ENCODE measurements at places on chromosomes 12 and 14. TPM values are rescaled to one million over a fixed set of nuclear protein-coding genes. Genes with fewer than 3 reads are reported as not detected.

Gene FGF6
- total RNA-seq, result not detected

Gene PTPRB
- 0.21 TPM for total RNA-seq

Gene MORN3
- total RNA-seq, result 0.21 TPM

Gene NRL
- total RNA-seq, result 0.96 TPM

Gene TBC1D30
- 4.0 TPM for total RNA-seq

Gene TAC3
- total RNA-seq, result not detected

Gene RFLNA
- 12.0 TPM for total RNA-seq

Gene ANKRD33
- total RNA-seq, result not detected

Gene OR10P1
- not detected for total RNA-seq

Gene ANO2
- total RNA-seq, result not detected

Gene SUSD6
- total RNA-seq, result 20.5 TPM

Gene PLA2G1B
- not detected for total RNA-seq

Gene TBX3
- 3.6 TPM for total RNA-seq

Gene MYO1A
- under 0.01 TPM for total RNA-seq

Gene OTUB2
- 1.7 TPM for total RNA-seq

Gene OR4E2
- total RNA-seq, result not detected

Gene TEX52
- total RNA-seq, result not detected

Gene HHIPL1
- total RNA-seq, result 0.21 TPM

Gene OXA1L
- 56.9 TPM for total RNA-seq

Gene SERPINA12
- total RNA-seq, result not detected

Gene LGMN
- 40.5 TPM for total RNA-seq

Gene PLEKHG7
- not detected for total RNA-seq

Gene PLEK2
- total RNA-seq, result 50.1 TPM

Gene DAO
- not detected for total RNA-seq

Gene KRT77
- not detected for total RNA-seq

Gene MEG3
- total RNA-seq, result 5.1 TPM

Gene ACACB
- total RNA-seq, result 1.3 TPM

Gene APOF
- total RNA-seq, result not detected

Gene KLRC2
- not detected for total RNA-seq

Gene CLEC4A
- not detected for total RNA-seq

Gene FGF23
- total RNA-seq, result not detected

Gene LRRC10
- total RNA-seq, result not detected

Gene RERGL
- not detected for total RNA-seq

Gene CCDC197
- not detected for total RNA-seq

Gene OTX2
- total RNA-seq, result not detected

Gene OTOGL
- total RNA-seq, result not detected

Gene ZNF891
- total RNA-seq, result 0.43 TPM

Gene NRIP2
- not detected for total RNA-seq

Gene RPL36AL
- 250 TPM for total RNA-seq

Gene PLCZ1
- total RNA-seq, result not detected
